ENCODE measurements at places on chromosomes 5 and 9.

DNA sequence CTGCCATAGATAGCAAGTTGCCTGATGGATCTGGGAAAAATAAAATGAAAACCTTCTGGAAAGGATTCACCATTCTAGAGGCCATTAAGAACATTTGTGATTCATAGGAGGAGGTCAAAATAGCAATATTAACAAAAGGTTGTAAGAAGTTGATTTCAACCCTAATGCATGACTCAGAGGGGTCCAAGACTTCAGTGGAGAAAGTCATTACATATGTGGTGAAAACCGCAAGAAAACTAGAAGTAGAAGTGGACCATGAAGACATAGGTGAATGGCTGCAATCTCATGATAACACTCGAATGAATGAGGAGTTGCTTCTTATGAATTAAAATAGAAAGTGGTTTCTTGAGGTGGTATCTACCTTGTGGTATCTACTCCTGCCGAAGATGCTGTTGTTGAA, 86.6 kb downstream of the GABRA1 start:
- DNase-seq = no peak

GRCh38 chr9:16501141-16501540, 369.3 kb downstream of the BNC2 start:
- no peak for DNase-seq

- DNase-seq = no peak
These were observed 118.2 kb downstream of the KLHL3 start for GRCh38 chr5:137617528-137618205.

DNA sequence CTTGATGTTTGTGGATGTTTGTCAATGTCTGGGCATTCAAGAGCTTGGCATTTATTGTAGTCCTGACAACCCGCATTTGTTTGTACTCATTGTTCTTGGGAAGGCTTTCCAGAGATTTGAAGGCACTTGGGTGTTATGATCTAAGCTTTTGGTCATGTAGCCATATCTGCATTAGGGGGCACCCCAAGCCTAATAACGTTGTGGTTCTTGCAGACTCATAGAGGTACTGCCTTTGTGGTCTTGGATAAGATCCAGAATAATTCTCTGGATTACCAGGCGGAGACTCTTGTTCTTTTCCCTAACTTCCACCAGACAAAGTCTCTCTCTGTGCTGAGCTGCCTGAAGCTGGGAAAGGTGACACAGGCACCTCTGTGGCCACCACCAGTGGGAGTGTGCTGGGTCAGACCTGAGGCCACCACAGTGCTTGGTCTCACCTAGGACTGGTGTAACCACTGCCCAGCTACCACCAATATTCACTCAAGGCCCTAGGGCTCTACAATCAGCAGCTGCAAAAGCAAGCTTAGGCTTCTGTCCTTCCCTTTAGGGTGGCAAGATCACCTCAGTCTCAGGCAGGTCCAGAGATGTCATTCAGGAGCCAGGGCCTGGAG, 144.4 kb upstream of the TAS2R1 start:
- DNase-seq = peak; percentile 75

DNA sequence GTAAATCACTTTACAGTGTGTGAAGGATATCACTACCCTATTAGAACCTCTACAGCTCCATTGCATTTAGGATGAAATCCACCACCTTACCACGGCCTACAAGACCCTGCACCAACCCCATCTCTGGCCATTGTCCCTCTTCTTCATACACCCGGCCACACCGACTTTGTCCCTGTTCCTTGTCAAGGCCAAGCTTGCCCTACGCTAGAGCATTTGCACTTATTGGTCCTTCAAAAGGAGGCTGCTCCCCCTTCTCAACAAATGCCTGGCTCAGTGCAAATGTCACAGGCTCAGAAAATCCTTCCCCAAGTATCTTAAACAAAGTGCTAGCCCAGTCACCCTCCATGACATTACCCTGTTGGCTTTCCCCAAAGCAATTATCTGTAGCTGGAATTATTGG, 4.1 kb upstream of the HRH2 start:
- no peak for DNase-seq

DNA sequence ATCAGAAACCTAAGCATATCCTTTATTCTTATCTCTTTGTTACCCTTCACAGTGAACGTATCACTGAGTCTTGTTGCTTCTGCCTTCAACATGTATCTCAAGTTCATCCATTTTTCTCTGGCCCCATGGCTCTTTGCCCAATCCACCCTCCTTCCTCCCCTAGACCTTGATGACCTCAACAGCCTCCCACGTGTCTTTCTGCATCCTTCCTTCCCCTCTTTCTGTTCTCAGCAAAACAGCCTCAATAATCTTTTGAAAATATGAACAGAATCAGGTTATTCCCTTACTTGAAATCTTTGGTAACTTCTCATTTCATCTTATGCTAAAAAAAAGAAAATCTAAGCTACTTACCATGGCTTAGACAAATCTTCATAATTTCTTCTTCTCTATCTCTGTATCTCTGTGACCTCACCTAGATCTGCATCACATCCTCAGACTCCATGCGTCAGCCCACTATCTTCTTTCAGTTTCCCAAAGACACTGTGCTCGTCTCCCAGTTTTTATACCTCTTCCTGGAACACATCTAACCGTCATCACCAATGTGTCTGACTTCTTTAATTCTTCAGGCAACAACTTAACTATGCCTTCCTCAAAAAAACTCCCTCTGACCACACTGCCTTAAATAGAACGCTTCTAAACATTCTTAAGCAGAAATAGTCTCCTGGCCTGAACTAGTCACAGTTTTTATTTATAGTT, 208.0 kb downstream of the PARP8 start:
- DNase-seq = no peak

- DNase-seq = no peak
These were observed 31.1 kb downstream of the DIRAS2 start for GRCh38 chr9:90611568-90611967.

- no peak for DNase-seq
These were observed 118.4 kb downstream of the CTNND2 start for GRCh38 chr5:11785771-11786352.

DNA sequence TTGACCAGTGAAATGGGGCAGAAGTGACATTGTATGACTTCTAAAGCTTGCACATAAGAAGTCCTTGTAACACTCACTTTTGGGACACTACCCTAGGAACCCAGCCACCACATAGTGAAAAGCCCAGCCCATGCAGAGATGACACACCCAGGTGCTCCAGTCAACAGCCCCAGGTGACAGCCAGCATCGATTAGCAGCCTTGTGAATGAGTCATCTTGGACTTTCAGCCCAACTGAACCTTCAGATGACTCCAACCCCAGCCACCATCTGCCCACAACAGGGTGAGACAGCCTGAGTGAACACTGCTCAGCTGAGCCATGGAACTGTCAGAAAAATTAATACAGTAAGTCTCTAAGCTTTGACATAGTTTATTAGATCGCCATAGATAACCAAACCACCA, 458.6 kb downstream of the ZSWIM6 start:
- no peak for DNase-seq

DNA sequence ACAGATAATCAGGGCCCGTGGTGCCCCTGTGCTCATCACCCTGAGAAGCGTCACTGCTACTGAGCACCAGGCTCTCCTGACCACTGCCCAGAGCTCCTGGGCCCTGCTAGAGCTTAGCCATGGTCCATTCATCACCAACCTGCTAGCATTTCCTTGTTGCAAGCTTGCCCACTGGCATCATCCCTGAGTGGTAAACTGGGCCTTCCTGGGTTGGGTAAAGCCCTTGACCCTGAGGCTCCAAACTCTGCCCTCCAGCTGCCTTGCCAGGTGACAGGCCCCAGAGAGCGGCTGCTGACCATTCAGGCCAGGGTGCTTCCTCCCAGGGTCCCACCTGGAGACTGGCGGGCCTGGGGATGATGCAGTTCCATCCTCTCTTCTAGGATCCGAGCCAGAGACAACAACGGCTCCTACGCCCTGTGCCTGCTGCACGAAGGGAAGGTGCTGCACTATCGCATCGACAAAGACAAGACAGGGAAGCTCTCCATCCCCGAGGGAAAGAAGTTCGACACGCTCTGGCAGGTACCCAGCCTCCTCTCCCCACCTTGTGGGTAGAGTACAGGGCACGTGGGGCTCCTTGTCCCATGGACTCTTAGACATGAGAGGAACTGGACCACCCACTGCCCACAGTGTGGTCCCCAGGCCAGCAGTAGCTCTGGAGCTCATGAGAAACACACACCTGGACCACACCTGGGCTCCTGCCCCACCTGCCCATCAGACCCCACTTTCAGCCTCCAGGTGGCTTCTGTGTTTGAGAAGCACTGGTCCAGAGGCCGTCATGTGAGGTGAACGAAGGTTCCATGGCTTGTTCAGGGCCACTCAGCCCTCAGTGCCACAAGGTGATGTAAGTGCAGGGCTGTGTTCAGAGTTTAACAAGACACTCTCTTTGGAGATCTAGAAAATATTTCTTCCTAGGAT, 60.5 kb downstream of the SYK start:
- DNase-seq = no peak

GRCh38 chr9:38018958-38019602, 49.9 kb downstream of the SHB start:
- no peak for DNase-seq

DNA sequence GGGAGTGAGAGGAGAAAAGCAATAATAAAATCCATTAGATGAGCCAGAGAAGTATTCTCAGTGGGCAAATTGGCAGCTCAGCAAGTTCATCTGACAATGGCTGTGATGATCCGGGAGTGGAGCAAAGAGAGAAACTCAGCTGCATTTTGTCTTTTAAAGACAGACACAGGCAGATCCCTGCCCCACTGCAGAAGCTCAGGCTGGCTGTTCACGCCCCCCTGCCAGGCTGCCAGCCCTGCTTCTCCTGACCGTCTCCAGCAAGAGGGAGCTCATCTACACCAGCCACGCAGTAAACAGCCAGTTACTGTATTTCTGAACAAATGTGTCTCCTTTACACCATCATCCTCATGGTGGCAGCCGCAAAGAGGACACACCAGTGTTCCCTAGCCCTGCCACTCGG, 114.3 kb upstream of the SARDH start:
- DNase-seq = no peak

DNA sequence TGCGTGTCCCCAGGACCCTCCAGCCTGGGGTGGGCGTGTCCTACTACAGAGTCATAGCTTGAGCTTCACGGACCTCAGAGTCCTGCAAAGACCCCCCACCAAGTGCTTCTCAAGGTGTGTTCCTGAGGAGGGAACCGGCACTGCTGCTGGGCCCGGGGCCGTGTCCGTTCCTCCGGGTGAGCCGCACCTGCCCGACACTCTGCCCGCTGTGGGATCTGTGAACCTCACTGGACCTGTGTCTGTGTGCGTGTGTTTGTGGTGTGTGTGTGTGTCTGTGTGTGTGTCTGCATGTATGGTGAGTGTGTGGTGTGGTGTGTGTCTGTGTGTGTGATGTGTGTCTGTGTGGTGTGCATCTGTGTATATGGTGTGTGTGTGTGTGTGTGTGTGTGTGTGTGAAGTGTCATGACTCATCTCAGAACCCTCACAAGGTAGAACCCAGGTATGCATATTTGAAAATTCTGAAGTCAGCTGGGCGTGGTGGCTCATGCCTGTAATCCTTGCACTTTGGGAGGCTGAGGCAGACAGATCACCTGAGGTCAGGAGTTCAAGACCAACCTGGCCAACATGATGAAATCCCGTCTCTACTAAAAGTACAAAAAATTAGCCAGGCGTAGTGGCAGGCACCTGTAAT, 40.9 kb upstream of the RXRA start:
- DNase-seq = no peak

GRCh38 chr5:146101646-146102045, 3.7 kb downstream of the PLAC8L1 start:
- no peak for DNase-seq

DNA sequence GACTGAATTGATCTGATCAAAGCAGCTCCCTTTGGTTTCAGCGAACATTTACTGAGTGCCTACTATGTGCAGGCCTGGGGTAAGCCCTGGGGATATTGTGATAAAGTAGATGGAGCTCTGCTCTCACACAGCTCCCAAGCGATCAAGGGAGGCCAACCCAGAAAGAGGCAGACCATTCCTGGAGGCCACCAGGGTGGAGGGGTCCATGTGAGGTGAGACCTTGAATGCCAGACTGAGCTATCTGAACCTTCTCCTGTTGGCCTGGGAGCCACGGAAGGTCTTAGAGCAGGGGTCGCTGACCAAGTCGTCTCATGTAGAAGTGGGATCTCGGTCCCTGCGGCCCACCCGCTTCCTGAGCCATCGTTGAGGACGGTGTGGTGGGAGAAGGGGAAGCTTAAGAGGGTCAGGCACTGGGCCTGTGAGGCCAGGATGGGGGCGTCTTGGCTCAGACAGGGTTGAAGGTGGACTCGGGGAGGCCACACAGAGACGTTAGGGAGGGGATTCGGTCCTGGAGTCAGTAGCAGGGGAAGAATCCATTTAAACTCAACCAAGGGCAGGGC, 62.2 kb upstream of the IL17B start:
- no peak for DNase-seq

GRCh38 chr9:136723362-136723976, 11.1 kb downstream of the DIPK1B start:
- no peak for DNase-seq
